KBM-7 (cell line): ENCODE measurements at places on chromosomes 11 and 22.
A peak's percentile ranks its signal among the peaks of the same experiment; 100 is the strongest.

DNA sequence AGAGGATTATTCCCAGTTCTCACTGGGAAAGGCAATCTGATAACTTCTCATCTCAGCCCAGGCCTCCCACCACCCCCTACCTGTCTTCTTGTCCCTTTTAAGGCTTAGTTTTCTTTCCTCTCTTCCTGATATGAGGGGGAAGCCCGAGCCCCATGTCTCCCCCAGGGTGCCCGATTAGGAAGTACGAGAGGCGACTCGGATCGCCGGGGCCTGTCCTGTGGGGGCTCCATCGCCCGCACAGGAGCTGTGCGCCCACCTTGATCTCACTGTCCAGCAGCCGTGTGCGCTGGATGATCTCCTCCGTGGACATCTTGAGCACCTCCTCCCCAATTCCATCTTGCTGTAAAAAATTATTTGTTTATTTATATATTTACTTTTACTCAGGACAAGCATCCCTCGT lies 628 bp downstream of the PSMC3 start:
- no peak for DNase-seq

DNA sequence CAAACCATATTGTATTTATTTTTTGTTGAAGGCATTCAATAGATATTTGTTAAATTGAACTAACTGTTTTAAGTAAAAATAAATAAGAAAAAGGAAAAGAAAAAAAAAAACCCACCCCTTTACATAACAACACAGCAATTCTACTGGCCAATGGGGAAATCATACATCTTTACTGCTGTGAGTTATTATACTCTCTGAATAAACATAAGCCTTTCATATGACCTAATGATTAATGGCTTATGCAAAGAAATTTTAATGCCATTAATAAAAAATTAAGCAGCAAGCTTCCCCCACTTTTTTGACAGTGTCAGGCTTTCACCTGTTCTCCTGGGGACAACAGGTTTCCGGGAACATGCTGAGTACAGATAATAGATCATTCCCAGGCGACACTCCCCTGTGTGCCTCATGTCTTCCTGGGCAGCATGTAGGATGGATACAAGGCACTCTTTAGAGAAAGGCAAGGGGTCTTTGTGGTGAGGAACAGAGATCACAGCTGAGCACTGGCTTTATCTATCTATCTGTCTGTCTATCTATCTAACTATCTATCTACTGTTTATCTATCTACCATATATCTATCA lies 676.0 kb downstream of the NTM start:
- no peak for DNase-seq

DNA sequence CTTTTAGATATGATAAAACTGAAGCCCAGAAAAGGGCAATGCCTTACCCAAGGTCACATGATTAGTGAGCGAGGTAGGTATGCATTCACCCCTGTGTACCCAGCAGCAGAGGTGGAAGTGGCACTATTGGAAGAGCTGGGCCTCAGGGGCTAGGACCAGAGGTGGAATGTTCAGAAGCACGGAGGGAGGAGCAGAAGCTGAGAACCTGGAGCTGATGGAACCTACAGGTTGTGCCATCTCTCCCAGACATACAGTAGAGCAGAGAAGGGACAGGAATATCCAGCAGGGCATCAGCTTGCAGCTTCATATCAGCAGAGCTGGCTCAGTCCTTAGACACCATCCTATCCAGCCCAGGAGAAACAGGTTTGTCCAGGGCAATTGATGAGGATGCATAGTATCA lies 14.6 kb upstream of the FCHSD2 start:
- no peak for DNase-seq

DNA sequence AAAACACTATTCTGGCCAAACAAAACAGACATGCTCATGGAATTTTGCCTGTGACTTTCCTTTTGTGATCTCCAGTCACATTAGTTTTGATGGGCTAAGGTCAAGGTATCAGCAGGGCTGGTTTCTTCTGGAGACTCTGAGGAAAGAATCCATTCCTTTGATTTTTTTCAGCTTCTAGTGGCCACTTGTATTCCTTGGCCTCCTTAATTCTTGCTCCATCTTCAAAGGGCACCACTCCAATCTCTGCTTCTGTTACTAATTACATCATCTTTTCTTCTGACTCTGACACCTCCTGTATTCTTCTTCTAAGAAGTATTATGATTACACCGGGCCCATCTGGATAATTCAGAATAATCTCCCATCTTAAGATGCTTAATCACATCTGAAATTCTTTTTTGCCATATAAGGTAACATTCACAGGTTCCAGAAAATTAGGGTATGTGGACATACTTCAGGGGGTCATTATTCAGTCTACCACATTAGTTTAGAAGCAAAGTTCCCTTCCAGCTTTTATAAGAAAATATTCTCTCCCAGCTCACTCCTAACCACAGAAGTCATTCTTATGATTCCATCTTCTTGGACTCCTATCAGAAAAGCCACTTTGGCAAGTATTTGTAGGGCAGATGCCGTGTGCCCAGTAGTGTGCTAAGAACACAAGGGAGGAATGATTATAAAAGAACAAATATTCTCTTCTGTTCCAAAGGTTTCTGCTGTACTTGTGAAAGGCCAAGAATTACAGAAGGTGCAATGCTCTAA lies 56.4 kb upstream of the FSHB start:
- DNase-seq = no peak

- DNase-seq = peak; percentile 42
These were observed 7.3 kb downstream of the C11orf97 start for GRCh38 chr11:94519478-94520084.
